ENCODE measurements at places on chromosomes 13 and 19. TPM values are rescaled to one million over a fixed set of nuclear protein-coding genes. Genes with fewer than 3 reads are reported as not detected.

PEG3 gene
- not detected for total RNA-seq

ZNF43 gene
- not detected for total RNA-seq

C13orf42 gene
- 0.49 TPM for total RNA-seq

- DNase-seq: peak; percentile 86
These were observed 12.6 kb upstream of the ZNF414 start for GRCh38 chr19:8526345-8527091.

GRCh38 chr19:33385956-33386355 is 12.4 kb downstream of the CEBPG start:
- no peak for DNase-seq

GRCh38 chr13:98450539-98451111 is 126.3 kb downstream of the STK24 start:
- DNase-seq: no peak

DNA sequence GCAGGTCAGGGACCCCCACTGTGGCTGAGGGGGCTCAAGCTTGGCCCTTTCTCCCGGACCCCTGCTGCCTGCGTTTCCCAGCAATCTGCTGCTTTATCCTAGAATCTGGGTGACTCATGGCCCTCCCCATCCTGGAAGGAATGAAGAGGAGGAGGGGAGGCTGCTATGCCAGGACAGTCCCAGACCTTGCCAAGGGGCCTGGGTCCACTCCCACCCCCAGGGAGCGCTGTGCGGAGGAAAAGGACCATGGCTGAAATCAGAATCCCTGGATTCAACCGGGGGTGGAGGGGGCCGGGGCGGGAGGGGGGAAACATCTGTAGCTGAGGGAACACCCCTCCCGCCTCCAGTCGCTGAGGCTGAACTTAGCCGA is 20.5 kb downstream of the ZNF114 start:
- peak; percentile 16 for DNase-seq

Data from NCI-H460 (cell line).